ENCODE measurements at places on chromosomes 5 and 9.

GRCh38 chr5:160968480-160968879 is 116.5 kb upstream of the ATP10B start:
- no peak for DNase-seq

GRCh38 chr9:12684974-12685373 is 8.2 kb upstream of the TYRP1 start:
- DNase-seq, result no peak

DNA sequence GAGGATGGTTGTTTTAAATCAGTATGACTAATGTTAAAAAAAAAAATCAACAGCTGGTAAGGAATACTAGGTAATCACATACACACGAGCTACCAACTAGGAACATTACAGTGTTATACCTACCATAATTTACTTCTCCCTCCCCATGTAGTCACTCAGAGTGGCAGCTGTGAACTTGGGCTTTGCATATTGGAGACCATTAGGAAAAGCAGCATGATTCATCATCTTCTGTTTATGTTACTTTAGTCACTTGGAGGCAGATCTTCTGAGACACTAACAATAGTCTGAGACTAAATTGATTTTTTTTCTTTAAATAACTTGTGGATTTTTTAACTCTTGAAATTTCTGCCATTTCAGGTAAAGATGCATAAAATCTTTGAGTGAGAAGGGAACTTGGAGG is 141.5 kb upstream of the NR4A3 start:
- no peak for DNase-seq

GRCh38 chr9:129176701-129177442 is 1.2 kb downstream of the IER5L start:
- DNase-seq, result no peak

DNA sequence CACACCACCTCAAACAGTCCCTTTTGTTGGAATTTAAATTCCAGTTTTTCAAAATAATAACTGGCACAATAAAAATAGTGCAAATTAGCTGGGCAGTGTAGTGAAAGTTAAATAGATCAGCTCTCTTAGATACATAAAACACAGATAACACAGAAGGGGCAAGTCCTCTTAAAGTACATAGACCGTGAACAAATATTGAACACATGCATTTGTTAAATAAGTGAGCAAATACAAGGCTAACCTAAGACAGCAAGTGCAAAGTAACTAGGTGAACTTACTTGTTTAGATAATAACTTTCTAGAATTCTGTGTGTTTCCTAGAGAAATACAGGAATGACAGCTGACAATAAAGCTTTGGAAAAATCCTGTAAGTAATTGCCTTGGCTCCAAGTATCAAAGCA is 280.1 kb downstream of the DOCK8 start:
- DNase-seq, result no peak

DNA sequence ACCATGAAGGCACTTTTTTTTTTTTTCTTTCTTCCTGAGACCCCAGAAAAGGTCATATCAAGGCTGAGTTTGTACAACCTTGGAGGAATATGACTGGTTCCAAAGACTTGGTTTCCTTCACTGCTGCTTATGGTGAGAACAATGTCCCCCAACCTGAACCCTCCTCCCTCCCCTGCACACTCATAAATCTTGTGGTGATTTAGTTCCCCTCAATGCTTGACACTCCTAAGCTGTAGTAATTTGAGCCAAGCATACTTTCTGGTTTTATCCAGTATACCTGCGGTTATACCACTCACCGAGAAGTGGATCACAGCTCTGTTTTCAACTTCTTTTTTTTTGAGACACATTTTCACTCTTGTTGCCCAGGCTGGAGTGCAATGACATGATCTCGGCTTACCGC is 149.9 kb upstream of the KLF4 start:
- DNase-seq, result no peak

GRCh38 chr5:67297376-67297775 is 100.8 kb upstream of the CD180 start:
- no peak for DNase-seq

- DNase-seq, result no peak
Measured at GRCh38 chr9:108395421-108395820, 460.4 kb downstream of the ACTL7B start.

DNA sequence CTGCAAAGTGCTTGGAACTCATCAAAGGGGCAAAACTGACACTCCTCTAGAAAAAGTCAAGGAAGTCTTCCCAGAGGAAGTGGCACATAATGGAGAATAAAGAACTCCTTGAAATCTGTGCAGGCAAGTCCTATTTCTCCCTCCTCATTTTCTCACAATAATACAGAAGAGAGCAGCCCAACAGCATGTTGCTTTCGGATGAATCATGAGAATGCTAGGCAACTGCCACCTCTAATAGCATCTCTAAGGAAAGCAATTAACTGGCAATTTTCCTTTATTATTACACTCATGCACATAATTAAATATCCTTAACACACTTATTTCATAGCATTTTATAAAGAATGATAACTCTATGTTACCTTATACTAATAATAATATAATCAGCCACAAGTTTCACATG is 122.2 kb upstream of the PTGER4 start:
- DNase-seq, result no peak

DNA sequence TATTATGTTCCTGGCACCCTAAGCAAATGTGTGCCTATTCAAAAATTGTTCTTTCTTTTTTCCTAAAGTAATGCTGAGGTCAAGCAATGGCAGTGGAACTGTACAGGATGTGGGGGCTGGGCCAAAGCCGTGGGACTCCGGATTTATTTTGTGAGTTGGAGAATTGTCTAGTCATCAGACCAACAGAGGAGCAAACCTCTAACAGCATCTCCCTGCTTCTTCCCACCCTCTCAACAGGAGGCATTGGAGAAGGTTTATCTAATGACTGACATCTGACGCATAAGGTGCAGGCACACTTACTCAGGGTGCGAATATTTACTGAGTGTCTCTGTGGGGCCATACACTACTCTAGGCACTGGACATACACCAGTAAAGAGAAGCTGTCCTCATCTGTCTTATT is 38.6 kb downstream of the MARCHF11 start:
- no peak for DNase-seq

- DNase-seq, result peak; percentile 11
Measured at GRCh38 chr5:14505310-14506139, 76.1 kb upstream of the OTULINL start.

DNA sequence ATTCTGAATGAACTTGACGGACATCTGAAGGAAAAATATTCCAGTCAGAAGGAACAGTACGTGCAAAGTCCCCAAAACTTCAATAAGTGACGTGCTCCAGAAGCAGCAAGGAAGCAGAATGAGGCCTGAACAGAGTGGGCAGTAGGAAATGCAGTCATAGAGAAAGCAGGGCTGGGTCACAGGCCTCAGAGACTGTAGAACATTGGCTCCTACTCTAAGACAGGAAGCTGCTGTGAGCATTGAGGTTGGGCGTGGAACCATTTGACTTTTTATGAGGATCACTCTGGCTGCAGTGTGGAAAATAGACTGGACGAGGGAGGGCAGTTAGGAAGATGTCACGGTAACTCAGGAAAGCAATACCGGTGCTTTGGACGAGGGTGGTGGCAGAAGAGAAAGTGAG is 64.0 kb downstream of the DOCK8 start:
- no peak for DNase-seq

- DNase-seq, result no peak
Measured at GRCh38 chr9:124000784-124001457, 10.6 kb upstream of the LHX2 start.

GRCh38 chr9:16064771-16065170 is 511.9 kb downstream of the CCDC171 start:
- DNase-seq, result no peak

- peak; percentile 89 for DNase-seq
Measured at GRCh38 chr9:35553670-35554543, 51.2 kb upstream of the TESK1 start.

GRCh38 chr9:124011460-124012301 is at the start of gene LHX2:
LHX2 (plus strand) TSS chr9:124011768; CDS start chr9:124012349, 581 bp downstream.
- peak; percentile 73 for DNase-seq

- no peak for DNase-seq
Measured at GRCh38 chr5:177536386-177536785, 18.0 kb downstream of the FAM193B start.

GRCh38 chr9:88660611-88661010 is 125.6 kb downstream of the NXNL2 start:
- peak; percentile 10 for DNase-seq

DNA sequence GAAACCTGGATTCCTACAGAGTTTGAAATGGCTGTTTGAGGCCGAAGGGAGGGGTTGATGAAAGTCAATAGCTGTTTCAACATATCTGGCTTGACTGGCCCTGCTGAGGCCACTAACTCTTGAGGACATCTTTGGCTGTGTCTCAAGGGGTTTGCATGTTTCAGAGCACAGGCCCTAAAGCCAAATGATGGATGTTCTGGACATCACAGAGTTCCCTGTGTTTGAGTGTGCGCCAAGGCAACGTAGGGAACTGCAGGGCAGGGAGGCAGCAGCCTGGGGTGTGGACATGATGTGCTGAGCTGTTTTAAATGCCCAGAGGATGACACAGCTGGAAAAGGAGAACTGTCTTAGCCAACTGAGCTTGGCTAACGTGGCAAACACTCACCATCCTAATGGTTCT is 89.6 kb downstream of the RAPGEF1 start:
- DNase-seq, result no peak

DNA sequence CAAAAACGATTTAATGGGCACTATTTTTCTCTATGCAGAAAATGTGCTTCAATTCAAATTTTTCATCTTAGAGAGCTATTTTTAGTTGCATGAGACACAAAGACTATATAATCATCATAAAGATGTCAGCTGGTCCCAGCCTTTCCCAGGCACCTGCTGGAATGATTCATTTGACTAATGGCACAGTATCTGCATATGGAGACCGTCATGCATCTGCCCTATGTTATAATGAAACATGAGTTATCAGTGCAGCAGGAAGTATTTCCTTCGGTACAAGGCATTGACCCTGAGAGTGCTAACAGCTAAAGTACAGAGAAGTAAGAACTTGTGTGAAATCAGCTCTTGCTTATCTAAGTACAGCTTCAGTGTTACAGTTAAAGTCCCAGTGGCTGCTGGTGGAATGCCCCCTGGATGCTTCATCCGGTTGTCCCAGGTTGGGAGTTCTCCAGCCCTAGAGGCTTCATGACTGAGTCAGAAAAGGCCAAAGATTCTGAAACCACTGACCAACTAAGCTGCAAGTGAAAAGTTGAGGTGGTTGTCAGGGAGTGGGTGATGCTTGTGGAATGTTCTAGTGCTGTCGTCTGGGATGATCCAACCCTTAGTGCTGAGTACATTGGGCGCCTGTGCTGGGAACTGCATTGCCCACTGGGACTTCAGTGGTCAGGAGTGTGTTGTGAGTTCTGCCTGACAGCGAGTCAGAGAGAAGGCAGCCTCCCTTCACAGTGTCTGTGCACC is 57.2 kb downstream of the MTRR start:
- no peak for DNase-seq

GRCh38 chr5:87877023-87877422 is 391.6 kb downstream of the TMEM161B start:
- no peak for DNase-seq

- DNase-seq, result no peak
Measured at GRCh38 chr9:36842560-36843530, 191.2 kb downstream of the PAX5 start.

- peak; percentile 22 for DNase-seq
Measured at GRCh38 chr5:148875205-148875875, 48.9 kb downstream of the ADRB2 start.

DNA sequence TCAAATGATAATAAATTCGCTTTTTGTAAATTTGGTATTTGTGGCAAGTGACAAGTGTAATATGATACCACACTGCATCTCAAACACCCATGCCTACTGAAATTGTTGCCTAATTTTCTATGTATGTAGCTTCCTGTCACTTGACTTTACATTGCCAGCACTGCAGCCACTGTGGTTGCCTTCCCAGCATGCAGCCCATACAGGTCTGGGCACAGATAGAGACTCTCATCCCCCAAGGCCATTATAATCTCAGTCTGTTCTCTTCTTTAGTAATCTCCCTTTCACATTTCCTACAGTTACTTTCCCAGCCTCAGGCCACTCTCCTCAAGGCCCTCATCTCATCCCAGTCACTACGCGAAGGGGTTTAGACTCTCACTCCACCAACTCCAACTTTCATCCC is 1200.6 kb downstream of the PTPRD start:
- DNase-seq, result no peak

- no peak for DNase-seq
Measured at GRCh38 chr5:178993955-178994579, 1.1 kb downstream of the GRM6 start.

DNA sequence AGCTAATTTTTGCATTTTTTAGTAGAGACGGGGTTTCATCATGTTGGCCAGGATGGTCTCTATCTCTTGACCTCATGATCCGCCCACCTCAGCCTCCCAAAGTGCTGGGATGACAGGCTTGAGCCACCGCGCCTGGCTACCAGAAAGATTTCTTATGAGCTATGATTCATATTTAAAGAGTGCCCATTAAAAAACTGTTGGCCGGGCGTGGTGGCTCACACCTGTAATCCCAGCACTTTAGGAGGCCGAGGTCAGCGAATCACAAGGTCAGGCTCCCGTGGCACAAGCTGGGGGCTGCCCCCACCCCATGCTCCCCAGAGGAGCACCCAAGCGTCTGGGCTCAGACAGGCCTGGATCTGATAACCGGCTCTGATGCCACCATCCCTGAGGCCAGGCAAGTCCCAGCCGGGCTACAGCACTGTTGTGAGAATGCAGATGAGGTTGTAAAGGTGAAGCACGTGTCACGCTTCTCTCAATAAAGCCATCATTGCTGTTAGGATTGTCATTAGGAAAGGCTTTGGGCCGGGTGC is 13.9 kb downstream of the QRFP start:
- DNase-seq, result no peak

- peak; percentile 1 for DNase-seq
Measured at GRCh38 chr5:161925960-161926359, 78.0 kb downstream of the GABRA1 start.

- peak; percentile 70 for DNase-seq
Measured at GRCh38 chr5:96962540-96962991, 26.7 kb downstream of the LNPEP start.

DNA sequence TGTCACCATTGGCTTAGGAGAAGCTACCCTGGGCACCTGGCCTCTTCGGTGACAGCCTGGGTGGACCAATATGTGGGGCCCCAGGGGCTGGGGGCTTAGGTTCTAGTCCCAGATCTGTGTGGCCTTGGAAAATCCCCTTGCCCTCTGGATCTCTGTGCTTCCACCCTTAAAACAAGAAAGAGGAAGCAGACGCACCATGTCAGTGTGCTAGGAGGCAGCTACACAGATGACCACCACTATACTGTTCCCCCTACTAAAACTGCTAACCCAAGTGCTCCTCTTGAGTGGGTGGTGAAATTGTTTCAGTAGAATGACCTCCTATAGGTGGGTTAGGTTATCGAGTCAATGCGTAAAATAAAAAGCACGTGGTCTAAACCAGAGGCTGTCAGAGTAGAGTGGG is 31.0 kb downstream of the AFAP1L1 start:
- no peak for DNase-seq

GRCh38 chr5:159449925-159450324 is 119.6 kb upstream of the IL12B start:
- DNase-seq, result no peak

DNA sequence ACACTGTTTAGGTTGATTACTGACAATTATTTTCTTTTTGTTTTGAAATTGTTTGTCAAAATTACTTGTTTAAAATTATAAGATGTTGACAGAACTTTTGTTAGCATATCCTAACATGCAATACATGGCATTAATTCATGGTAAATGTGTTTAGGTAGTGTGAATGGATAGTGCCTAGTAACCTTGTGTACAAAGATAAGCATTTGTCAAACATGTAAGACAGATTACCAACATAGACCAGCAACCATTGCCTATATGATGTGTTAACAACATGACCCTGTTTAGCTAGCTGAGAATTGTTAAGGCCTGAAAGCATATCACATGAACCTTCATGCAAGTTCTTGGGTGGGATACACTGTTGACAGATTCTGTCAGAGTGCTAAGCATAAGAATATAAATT is 13.4 kb downstream of the MAN2A1 start:
- peak; percentile 74 for DNase-seq

- DNase-seq, result no peak
Measured at GRCh38 chr5:137372016-137372772, 126.9 kb downstream of the SPOCK1 start.

Measured in hematopoietic multipotent progenitor cell treated with erythropoietin and hydrocortisone succinate and interleukin-3 and kit ligand, for 6 days (in vitro differentiated cells).